Cardiac muscle cell (in vitro differentiated cells and primary cell): ENCODE measurements at places on chromosomes 2 and 18. TPM values are rescaled to one million over a fixed set of nuclear protein-coding genes. Genes with fewer than 3 reads are reported as not detected.

Gene CCDC102B
- 8.2 and 13.0 TPM in 2 replicates for total RNA-seq

- H3K4me3 ChIP-seq: no peak overlapping the region
- no peak overlapping the region for H3K27ac ChIP-seq
- no peaks in the 10 kb centered on the region for H3K36me3 ChIP-seq
Observed at GRCh38 chr2:109062145-109062858, 66.7 kb upstream of the SH3RF3 start.

Gene CTAGE1
- not detected in 2 replicates for total RNA-seq

DNA sequence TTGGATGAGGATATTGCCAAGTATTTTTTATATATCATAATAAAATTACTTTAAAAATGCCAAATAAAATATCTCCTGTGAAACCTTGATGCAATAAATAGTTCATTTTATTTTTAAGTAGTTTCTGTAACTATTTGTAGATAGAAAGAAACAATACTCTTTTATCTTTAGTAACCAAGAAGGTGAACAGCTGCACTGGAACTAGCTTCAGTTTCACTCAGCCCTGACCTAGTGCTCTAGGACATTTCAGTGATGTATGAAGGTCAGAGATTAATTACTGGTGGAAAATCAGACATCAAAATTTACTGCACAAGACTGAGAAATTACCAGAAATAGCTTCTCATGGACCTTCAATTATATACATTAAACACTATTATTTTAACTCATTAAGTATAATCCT is 1305.0 kb downstream of the CNTNAP5 start:
- DNase-seq: no peak
- H3K36me3 ChIP-seq: no peaks in the 10 kb centered on the region
- no peak overlapping the region for H3K4me3 ChIP-seq
- H3K27ac ChIP-seq: no peak overlapping the region

GRCh38 chr18:11002796-11003195 is 146.6 kb downstream of the PIEZO2 start:
- H3K27me3 ChIP-seq: no peaks in the 10 kb centered on the region
- H3K4me1 ChIP-seq: no peaks in the 10 kb centered on the region
- no peak overlapping the region for H3K4me3 ChIP-seq
- H3K36me3 ChIP-seq: no peaks in the 10 kb centered on the region

Gene RUFY4
- total RNA-seq: not detected in 2 replicates

- H3K4me3 ChIP-seq: no peak overlapping the region
- no peaks in the 10 kb centered on the region for H3K4me1 ChIP-seq
- H3K27me3 ChIP-seq: no peaks in the 10 kb centered on the region
- no peak overlapping the region for H3K27ac ChIP-seq
Observed at GRCh38 chr18:68693091-68693815, 21.7 kb downstream of the TMX3 start.

Gene CEP68
- 17.2 and 28.3 TPM in 2 replicates for total RNA-seq

DNA sequence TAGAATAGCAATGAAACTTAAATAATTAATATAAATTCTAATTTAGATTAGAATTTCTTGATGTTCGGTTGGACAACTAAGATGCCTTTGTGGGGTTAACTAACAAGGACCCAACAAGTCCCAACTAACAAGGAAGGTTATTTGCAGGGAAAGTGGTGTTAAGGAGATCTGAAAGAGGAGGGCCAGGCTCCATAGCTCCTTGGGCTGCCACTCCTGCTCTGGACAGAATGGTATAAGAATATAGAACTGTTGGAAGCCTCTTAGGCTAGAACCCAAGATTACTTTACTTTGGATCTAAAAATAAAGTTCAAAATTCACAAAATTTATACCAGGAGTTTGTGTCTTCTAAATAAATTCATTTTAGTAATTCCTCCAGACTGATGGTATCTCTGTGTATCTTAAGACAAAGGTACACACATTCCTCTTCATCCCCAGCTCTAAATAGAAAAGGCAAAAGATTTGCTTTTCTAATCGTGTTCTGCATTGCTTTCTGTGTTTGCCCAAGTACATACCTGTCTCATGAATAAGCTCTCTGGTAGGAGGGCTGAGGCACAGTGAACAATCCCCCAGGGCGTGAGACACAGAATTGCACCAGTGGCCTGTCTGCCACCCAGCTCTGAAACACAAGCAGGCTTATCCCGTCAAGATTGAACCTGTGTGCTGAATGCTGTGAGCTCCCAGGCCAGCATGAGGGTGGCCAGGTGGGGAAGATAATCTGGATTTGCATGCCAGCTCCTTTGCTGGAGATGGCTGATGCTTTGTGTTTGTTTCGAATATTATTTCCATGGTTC is 176.0 kb downstream of the ACKR3 start:
- H3K36me3 ChIP-seq: no peaks in the 10 kb centered on the region
- H3K27ac ChIP-seq: no peak overlapping the region
- H3K4me3 ChIP-seq: no peak overlapping the region
- H3K27me3 ChIP-seq: no peaks in the 10 kb centered on the region

- DNase-seq: no peak
- H3K4me3 ChIP-seq: no peak overlapping the region
- no peak overlapping the region for H3K27ac ChIP-seq
- H3K36me3 ChIP-seq: peaks cover 13% of the 10 kb centered on the region
- H3K27me3 ChIP-seq: no peaks in the 10 kb centered on the region
- peaks cover 19% of the 10 kb centered on the region for H3K4me1 ChIP-seq
Observed at GRCh38 chr2:111134055-111134454, 13.3 kb downstream of the BCL2L11 start.

DNA sequence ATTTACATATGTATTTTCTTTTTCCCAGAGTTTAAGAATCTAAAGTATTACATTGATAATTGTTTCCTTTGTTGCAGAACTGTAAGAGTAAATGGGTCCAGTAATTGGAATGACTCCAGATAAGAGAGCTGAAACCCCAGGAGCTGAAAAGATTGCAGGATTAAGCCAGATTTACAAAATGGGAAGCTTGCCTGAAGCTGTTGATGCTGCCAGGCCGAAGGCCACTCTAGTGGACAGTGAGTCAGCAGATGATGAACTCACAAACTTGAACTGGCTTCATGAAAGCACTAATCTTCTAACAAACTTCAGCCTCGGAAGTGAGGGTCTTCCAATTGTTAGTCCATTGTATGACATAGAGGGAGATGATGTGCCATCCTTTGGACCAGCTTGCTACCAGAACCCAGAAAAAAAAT is 183.8 kb upstream of the STON1 start:
- H3K36me3 ChIP-seq: peaks cover 2% of the 10 kb centered on the region
- no peaks in the 10 kb centered on the region for H3K27me3 ChIP-seq
- no peak overlapping the region for H3K27ac ChIP-seq
- no peak overlapping the region for H3K4me3 ChIP-seq
- no peak for DNase-seq

Gene IL1R1
- 0.18 and 0.21 TPM in 2 replicates for total RNA-seq

Gene TUBA4B
- not detected in 2 replicates for total RNA-seq

Gene ANKRD30B
- not detected in 2 replicates for total RNA-seq

Gene ALK
- total RNA-seq: 0.88 and 4.3 TPM in 2 replicates

DNA sequence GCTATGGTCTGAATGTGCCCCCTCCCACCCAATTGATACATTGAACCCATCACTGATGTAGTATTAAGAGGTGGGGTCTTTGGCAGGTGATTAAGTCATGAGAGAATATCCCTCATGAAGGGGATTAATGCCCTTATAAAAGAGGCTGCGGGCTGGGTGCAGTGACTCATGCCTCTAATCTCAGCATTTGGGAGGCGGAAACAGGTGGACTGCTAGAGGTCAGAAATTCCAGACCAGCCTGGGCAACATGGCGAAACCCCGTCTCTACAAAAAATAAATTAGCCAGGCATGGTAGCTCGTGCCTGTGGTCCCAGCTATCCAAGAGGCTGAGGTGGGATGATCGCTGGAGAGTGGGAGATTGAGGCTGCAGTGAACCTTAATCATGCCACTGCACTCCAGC is 14.3 kb downstream of the POLR2D start:
- H3K27me3 ChIP-seq: no peaks in the 10 kb centered on the region
- no peak overlapping the region for H3K4me3 ChIP-seq
- no peak for DNase-seq
- peaks cover 18% of the 10 kb centered on the region for H3K36me3 ChIP-seq
- no peaks in the 10 kb centered on the region for H3K4me1 ChIP-seq
- H3K27ac ChIP-seq: no peak overlapping the region

- H3K27ac ChIP-seq: peak overlapping the region; percentile 91
- H3K4me3 ChIP-seq: no peak overlapping the region
- H3K27me3 ChIP-seq: no peaks in the 10 kb centered on the region
- no peak for DNase-seq
- H3K36me3 ChIP-seq: no peaks in the 10 kb centered on the region
Observed at GRCh38 chr2:228545748-228546145, 364.3 kb upstream of the SPHKAP start.

Gene OTOS
- not detected in 2 replicates for total RNA-seq

GRCh38 chr2:152564754-152565551 is 152.3 kb downstream of the PRPF40A start:
- H3K27me3 ChIP-seq: no peaks in the 10 kb centered on the region
- peaks cover 5% of the 10 kb centered on the region for H3K4me1 ChIP-seq
- no peaks in the 10 kb centered on the region for H3K36me3 ChIP-seq

Gene STAMBP
- 24.8 and 31.9 TPM in 2 replicates for total RNA-seq

GRCh38 chr2:174827371-174828369 is 63.4 kb upstream of the CHRNA1 start:
- peaks cover 62% of the 10 kb centered on the region for H3K4me1 ChIP-seq
- no peaks in the 10 kb centered on the region for H3K27me3 ChIP-seq
- H3K4me3 ChIP-seq: no peak overlapping the region
- DNase-seq: peak; percentile 34
- H3K27ac ChIP-seq: peak overlapping the region; percentile 94

Gene IL36B
- not detected in 2 replicates for total RNA-seq

Gene NEURL3
- total RNA-seq: not detected in 2 replicates

DNA sequence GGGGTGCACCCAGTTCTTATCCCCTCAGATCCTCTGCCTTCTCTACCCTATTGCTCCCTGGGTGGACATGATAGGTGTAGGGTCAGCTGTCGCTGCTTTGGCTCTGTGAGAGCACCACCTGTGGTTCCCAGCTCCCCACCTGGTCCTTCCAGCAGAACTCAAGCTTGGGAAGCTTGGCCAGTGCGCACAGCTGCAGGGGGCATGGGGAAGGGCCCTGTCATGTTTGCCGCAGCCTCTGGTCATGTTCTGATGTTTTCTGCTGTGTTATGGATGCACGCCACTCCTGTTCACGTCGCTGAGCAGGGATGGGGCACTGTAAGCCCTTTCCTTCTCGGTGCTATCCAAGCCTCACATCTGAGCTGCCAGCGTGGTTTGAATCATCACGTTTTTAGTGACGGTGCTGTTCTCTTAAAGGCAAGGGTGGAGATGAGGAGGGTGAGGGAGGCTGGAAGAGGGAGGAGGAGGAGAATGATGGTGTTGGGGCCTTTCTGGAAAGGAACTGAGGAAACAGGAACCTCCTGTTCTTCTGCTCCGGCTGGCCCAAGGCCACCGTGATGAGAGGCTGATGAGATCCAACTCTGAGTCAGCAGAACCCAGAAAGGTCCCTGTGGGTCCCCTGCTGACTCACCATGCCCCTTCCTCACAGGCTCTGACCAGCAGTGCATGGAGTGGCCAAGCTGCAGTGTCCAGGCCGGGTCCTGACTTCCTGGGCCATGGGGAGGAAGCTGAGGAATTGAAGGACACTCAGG is 78.0 kb downstream of the LIPG start:
- no peaks in the 10 kb centered on the region for H3K4me1 ChIP-seq
- peak; percentile 63 for DNase-seq
- no peak overlapping the region for H3K4me3 ChIP-seq
- no peak overlapping the region for H3K27ac ChIP-seq
- H3K27me3 ChIP-seq: no peaks in the 10 kb centered on the region
- H3K36me3 ChIP-seq: no peaks in the 10 kb centered on the region

Gene NLRC4
- not detected in 2 replicates for total RNA-seq

Gene POMC
- 2.8 and 3.9 TPM in 2 replicates for total RNA-seq
